ENCODE measurements at places on chromosomes 3 and 15. TPM values are rescaled to one million over a fixed set of nuclear protein-coding genes. Genes with fewer than 3 reads are reported as not detected.

DNA sequence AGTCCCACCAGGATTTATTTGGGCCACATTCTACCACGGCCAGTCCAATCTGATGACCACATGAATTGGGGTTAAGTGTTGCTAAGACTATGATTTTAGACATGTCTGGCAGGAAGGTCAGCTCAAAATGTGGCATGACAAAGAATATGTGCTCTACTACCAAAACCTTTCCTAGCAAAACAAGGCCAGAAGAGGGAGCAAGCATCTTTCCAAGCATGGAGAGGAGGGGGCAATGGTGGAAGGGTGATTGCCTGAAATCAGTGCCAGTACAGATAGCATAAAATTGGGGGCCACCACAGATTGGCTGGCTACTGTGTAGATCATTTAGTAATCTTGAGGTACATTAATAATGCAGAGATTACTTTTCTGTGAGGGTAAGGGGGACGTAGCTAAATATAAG, 43.2 kb downstream of the TMEM39A start:
- no peak for DNase-seq

- no peak for DNase-seq
Observed at GRCh38 chr3:99071096-99071495, 169.6 kb upstream of the DCBLD2 start.

- DNase-seq = no peak
Observed at GRCh38 chr3:69747511-69748258, 8.4 kb downstream of the MITF start.

GRCh38 chr15:59222906-59223550, 16.4 kb downstream of the LDHAL6B start:
- DNase-seq = no peak

The CYP1A2 gene
- total RNA-seq = not detected

The CCR3 gene
- total RNA-seq = 0.67 TPM
